ENCODE measurements at places on chromosomes 3 and 15. TPM values are rescaled to one million over a fixed set of nuclear protein-coding genes. Genes with fewer than 3 reads are reported as not detected.

Gene ACAN
- total RNA-seq = 0.17 TPM

Gene PAQR5
- total RNA-seq = 0.08 TPM

Gene CLRN1
- not detected for total RNA-seq

Gene C2CD4A
- total RNA-seq = 2.3 TPM

Gene GPR62
- 0.65 TPM for total RNA-seq

Gene ATXN7
- total RNA-seq = 20.8 TPM

Gene SCN11A
- 0.05 TPM for total RNA-seq

All from psoas muscle (tissue), 8 donors.